ENCODE measurements at places on chromosomes 5 and 9.
A peak's percentile ranks its signal among the peaks of the same experiment; 100 is the strongest.

- no peak for DNase-seq
Measured at GRCh38 chr5:176677209-176677939, 30.1 kb downstream of the TSPAN17 start.

DNA sequence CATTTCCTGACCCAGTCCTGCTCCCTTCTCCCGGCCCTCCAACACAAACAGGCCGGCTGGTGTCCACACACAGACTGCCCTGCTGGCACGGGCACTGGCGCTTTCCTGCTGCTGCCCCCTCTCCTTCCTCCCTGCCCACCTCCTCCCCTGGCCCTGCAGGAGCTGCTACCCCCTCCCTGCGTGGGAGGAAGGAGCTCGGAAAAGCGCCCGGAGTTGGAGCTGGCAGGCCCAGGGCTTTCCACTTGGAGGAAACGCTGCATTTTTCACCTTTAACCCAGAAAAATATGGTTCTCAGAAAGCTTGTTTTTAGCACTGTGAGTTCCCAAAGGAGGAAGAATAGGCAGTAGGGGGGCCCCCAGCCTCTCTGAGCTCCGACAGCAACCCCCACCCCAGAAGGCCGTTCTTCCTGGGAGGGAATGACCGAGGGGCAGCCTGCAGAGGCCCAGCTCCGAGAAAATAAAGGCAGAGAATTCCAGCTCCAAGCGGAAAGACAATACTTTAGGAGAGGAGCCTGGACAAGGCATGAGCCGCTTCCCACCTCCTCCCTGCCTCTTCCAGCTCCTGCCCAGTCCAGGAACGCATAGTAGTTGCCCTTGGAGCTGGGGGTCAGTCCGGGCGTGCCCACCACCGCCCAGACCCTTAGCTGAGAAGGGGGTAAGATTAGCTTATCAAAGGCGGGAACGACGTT is 88.9 kb downstream of the LIFR start:
- peak; percentile 67 for DNase-seq

DNA sequence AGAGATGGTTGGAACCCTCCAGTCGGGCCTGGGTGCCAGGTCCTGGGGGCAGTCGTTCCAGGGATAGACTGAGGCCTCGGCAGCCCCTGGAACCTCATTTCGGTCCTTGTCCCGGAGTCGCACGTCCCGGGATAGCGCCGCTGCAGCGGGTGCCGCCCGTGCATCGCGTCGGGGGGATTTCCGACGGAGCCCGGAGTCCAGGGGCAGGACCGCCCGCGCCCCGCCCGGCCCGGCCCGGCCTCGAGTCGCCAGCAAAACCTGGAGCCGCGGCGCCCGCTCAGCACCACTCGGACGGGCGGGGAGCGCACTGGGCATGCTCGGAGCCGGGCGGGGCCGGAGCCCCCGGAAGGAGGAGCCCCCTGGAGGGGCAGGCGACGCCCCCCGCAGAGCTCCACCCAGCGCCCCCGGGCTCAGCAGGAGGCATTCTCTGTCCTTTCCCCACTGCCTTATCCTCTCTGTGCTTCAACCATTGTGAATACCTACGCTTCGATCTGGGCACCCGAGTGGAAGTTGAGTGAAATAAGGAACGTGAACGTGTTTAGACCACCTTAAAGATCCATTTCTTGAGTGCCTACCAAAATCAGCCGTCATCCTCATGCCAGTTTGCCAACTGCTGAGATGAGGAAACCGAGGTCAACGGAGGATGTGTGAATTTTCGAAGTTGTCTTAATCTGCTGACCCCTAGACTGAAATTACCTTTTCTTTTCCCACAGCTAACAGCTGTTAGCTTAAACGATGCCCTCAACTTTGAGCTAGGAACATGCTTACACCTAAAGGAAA is 1.7 kb upstream of the PTPN3 start:
- DNase-seq = no peak

GRCh38 chr9:108003526-108003925 is 514.0 kb upstream of the KLF4 start:
- no peak for DNase-seq

DNA sequence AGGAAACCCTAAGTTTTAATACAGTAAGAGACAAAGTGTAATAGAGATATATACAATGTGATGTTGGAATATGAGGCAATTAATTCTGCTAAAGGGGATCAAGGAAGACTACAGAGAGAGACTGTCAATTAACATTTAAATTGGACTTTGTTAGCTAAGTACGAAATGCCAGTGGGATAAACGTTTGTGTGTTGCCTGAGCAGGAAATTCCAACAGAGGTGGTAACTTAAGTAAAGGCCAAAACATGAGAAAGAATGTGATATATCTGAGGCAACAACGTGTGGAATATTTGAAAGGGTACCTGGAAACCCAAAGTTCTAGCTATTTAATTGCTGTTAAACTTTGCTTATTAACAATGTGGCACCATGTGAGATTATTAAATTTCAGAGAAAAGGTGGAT is 1666.9 kb upstream of the WWC1 start:
- DNase-seq = no peak

DNA sequence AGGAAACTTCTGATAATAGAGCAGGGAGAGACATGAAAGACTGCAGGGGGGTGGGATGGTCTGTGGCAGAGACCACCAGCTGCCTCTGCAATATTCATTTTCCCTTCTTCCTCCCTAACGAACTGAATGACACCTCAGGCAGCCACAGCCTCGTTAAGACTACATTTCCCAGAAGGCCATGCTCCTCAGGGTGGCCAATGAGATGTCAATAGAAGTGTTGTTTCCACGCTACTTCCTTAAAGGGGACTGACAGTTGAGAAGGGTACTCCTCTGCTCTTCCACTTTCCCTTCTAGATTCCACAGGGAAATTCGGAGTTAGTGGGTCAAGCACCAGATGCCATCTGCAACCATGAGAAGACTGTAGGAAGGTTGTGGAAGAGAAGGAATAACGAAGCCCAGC is 52.0 kb upstream of the DAPK1 start:
- peak; percentile 13 for DNase-seq

- no peak for DNase-seq
Measured at GRCh38 chr5:121833617-121834016, 18.1 kb upstream of the FTMT start.

DNA sequence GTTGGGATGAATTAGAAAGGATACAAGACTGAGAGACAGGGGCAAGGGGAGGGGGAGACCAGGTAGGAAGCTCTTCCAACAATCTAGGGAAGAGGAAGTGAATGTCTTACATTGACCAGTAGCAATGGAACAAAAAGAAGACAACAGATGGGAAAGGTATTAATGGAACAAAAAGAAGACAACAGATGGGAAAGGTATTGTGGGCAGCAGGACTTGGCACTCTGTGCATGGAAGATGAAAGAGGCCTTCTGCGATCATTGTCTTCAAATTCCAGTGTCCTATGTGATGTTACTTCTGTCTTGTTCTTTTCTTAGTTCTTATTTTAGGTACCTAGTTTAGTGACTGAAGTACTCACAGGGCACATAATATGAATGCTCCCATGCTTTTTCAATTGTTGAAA is 161.8 kb downstream of the PALM2AKAP2 start:
- DNase-seq = no peak

DNA sequence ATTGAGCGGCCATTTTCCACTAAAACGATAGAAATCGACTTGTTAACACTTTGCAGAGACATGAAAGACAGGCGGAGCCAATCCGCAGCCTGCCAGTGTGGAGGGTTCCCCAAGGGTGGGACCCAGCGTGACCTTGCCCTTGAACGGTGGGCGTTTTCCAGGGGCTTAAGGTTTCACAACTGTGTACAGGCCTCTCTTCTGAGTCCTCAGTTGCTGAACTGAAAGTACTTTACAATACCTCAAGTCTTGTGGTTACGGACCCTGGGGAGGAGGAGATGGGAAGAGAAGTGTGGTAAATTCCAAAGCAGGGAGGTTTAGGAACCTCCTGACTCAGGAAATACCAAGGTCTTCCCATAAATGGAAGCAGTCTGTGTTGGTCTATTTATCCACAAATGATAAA is 68.2 kb upstream of the CKMT2 start:
- DNase-seq = peak; percentile 11

DNA sequence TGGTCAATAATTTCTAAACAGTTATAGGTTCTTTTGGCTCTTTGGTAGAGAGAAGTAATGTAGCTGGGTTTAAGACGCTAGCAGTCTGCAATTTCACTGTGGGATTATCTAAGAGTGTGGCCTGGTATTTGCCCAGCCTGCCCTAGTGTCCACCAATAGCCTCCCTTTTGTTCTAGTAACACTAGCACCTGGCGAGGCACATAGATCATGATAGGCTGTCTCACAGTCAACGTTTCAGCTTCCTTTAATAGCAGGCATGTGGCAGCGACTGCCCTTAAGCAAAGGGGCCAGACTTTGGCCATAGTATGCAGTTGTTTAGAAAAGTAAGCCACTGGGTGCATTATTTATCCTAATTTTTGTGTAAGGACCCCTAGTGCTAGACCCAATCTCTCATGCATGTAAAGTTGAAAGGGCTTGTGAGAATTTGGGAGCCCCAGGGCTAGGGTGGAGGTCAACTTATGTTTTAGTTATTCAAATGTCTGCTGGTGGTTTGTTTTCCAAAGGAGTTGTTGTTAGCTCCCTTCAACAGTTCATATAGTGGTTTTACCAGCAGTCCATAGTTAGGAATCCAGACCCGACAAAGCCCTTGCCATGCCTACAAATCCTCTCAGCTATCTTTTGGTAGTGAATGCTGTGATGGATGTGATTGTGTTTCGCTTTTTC is 274.3 kb downstream of the HTR1A start:
- no peak for DNase-seq

DNA sequence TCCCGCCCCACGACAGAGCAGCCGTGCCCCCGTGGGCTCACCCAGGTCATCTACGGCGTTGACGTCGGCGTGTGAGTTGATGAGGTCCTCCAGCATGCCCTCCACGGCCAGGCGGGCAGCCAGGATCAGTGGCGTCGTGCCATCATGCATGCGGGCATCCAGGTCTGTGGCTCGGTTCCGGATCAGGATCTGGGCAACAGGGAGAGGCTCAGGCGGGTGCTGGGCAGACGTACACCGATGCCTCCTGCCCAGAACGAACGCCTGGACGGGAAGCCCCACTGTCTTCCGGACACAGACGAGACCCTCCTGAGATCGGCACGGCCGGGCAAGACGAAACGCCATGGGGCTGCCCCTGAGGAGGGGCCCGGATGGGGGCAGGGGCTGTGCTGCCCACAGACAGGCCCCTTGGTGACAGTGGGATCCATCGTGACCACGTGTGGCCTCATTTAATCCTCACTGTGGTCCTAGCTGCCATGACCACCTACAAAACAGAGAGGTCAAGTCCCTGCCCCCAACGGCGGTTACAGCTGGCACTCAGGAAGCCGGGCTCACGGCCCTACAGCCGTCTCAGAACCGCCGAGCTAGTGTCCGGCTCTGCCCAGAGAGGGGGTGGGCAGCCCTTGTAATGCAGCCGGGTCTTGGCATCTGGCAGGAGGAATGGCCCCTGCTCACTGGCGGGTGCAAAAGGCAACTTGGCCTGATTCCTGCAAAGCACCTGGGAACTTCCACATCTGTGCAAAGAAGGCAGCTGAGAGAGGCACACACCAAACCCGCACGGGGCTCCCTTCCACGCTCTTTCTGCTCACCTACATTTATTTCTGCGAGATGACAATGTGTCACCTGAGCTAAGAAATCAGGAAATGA is 16.5 kb upstream of the SEC16A start:
- DNase-seq = no peak

DNA sequence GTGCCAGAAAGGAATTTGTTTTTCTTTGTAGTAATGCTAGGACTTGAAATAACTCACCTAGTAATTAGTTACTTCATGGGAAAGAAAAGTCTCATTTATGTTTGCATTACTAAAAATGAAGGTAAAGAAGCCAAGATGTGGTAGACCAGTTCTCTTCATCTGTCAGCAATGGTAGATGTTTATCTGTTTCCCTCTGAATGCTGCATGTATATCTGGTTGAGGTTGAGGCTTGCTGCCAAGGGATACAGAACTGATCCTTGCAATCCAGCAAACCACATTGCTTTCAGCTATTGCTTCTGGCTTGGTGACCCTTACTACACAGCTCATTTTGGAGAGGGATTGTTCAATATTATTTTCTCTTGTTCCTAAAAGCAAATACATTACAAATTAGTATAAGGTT is 73.6 kb downstream of the ZNF474 start:
- no peak for DNase-seq
